ENCODE measurements at places on chromosomes 3 and 15.

DNA sequence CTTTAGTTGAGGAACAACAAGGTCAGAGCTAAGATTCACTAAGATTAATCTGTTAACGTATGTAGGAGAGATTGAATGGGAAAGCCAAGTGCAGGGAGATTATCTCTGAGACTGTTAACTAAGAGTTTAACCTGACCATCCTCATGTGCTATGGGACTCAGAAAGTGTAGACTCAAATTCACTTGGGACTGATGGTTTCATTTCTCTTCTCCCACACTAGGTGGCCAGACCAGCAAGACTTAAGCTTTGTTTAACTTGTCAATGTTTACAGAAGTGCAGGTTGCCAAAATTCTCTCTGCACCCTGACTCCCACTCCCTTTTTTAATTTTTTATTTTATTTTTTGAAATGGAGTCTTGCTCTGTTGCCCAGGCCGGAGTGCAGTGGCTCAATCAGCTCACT lies 6.3 kb upstream of the HEXA start:
- DNase-seq = no peak

DNA sequence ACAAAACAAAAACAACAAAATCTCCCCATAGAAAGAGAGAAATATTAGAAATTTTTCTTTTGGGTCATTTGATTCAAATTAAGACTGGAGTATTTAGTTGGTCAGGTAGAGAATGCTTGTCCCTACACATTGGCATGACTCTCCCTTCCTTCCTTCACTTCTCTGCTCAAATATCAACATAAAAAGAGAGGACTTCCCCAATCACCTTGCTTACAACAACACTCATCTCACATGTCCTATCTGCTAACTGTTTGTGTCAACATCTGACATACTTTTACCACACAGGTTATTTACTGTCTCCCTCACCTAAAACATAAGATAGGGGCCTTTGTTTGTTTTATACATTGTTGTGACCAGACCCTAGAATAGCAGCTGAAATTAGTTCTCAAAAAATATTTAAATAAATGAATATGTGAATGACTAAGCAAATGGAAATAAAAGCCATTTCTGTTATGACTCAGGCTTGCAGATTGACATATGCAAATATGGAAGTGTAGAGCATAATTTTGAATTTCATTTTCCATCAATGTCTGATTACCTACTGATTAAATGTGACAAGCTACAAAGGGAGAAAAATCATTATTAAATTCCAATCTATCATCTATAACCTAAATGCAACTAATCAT lies 304.8 kb downstream of the CTNNB1 start:
- DNase-seq = no peak

DNA sequence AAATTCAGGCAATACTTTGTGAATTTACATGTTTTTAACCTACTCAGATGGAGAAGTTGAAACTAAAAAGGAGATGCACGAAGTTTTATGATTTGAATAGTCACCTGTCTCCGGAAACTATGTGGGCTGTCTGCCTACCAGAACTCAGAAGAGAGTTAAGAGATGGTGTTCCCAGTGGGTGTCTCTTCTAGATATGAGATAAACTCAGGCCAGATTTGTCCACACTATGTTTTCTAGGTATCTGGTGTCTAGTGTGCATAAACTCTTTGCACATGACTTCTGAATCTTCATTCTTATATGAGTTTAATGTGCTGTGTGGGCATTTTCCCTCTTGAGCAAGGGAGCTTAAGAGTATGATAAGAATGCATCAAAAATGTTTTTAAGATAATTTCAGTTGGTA lies 222.8 kb downstream of the FOXP1 start:
- no peak for DNase-seq

DNA sequence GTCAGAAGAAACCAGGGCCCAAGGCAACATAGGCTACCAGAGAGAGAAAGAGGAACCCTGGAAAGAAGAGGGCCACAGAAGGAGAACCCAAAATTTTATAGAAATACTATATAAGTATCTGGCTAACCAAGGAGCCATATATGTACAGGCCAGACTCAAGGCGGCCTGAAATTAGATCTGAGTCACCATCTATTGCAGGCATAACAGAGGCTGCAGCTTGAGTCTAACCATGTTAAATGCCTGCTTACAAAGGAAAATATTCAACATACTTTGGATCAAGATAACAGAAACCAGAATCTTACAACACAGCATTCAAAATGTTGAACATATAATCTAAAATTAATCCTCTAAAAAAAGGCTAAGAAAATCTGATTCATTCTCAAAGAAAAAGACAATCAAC lies 23.1 kb downstream of the IGSF11 start:
- no peak for DNase-seq

DNA sequence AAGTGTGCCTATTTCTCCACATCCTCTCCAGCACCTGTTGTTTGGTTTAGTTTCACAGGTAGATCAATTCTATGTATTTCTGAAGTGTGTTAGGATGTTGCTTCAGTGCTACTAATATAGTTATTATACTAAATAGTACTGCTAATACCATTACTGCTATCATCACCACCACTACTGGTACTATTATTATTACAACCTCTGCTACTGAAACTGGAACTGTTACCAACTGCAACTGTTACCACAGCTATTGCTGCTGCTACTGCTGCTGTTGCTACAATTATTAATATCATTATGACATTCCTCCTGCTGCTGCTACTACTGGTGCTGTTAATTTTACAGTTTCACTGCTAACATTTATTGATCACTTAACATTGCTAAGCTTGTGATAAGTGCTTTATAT lies 8.3 kb upstream of the LMOD3 start:
- no peak for DNase-seq

DNA sequence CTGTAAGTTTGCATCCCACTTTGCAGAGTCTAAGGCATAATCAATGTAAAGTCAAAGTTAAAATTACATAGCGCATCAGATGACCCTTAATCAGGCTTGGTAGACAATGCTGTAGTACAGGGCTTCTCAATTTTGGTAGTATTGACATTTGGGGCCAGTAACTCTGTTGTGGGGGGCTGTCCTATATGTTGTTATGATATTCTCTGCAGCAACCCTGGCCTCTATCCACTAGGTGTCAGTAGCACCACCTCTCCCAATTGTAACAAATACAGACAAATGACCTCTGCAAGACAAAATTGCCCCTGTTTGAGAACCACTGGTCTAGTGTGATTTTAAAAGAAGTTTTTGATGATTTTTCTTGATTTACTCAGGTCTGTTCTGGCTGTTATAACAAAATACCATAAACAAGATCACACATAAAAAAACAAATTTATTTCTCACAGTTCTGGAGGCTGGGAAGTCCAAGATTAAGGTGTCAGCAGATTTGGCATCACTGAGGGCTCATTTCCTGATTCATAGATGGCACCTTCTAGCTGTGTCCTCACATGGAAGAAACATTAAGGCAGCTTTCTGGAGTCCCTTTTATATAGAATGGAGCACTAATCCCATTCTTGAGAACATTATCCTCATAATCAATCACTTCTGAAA lies 37.6 kb upstream of the SLC9A9 start:
- peak; percentile 2 for DNase-seq
